Stimulated activated CD8-positive, alpha-beta memory T cell treated with anti-CD3 and anti-CD28 coated beads, Interleukin-2, amount 100 ng/mL, for 1 hour (primary cell): ENCODE measurements at places on chromosomes 1 and 21.

- DNase-seq, result no peak
Measured at GRCh38 chr1:7579016-7579415, 192.1 kb upstream of the VAMP3 start.

GRCh38 chr1:201317551-201317950 lies 34.2 kb downstream of the PKP1 start:
- no peak for DNase-seq

DNA sequence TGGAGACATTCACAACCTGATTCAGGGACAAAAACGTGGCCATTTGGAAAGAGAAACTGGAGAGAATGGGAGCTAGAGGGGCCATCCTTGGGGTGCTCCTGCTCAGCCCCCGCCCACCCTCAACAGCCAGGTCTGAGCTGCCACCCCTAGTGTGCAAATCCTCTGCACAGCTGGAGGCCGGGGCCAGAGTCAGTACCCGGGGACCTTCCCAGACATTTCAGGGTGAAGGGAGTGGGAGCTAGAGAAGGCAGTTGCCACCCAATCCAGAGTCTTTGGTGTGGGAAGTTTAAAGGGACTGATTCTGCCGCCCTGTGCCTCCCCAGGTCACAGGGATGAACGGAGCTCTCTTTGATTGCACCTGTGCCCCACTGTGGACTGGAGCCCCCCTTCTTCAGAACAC lies 397.4 kb downstream of the MATN1 start:
- no peak for DNase-seq

GRCh38 chr1:193701759-193702158 lies 515.3 kb upstream of the B3GALT2 start:
- DNase-seq, result no peak

DNA sequence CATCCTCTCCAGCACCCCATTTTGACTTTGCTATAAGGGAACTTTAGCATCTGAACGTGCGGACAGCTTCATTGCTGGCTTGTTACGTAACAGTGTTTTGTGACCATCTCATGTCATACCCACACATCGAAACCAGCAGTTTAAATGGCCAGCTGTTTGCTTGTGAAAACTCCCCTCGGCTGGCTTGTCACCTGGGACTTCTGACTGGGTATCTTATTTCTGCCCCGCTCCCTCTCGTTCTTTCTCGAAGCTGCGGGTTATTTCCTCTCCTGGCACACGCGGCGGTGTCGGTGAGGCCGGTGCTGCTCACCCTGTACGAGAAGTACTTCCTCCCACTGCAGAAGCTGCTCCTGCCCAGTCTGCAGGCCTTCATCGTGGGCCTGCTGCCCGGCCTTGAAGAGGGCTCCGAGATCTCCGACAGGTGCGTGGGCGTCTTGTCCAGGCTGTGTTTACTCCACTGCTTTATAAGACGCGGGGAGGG lies 43.5 kb downstream of the DOP1B start:
- DNase-seq, result no peak

DNA sequence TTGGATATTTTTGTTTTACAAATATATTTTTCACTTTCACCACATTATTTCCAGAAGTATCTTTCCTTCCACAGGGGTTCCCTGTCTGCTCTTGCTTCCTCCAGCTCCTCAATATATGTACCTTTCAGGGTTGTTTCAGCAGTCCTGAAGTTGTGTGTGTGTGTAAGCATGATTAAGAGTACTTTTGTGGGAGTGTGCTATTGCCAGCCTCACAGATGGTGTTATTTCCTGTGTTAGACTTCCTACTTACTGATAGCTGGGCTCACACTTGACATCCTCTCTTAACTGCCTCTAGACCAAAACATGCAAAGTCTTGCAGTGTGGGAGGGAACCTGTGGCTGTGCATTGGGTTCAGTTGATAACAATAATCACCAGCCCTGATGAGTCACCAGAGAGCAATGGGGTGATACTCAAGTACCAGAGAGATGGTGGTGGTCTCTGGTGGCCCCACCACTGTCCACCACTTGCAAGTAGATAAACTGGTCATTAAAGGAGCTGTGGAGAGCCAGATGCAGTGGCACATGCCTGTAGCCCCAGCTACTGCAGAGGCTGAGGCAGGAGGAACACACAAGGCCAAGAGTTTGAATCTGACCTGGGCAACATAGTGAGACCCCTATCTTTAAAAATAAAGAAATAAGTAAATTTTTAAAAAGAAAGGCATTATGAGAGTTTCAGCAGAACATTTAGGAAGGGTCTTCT lies 126.7 kb downstream of the NR5A2 start:
- DNase-seq, result no peak

- DNase-seq, result no peak
Measured at GRCh38 chr1:46030876-46031660, 101.4 kb downstream of the PIK3R3 start.

GRCh38 chr1:27569088-27569460 lies 34.9 kb downstream of the AHDC1 start:
- no peak for DNase-seq

GRCh38 chr1:40339420-40340323 lies 22.6 kb upstream of the COL9A2 start:
- no peak for DNase-seq

DNA sequence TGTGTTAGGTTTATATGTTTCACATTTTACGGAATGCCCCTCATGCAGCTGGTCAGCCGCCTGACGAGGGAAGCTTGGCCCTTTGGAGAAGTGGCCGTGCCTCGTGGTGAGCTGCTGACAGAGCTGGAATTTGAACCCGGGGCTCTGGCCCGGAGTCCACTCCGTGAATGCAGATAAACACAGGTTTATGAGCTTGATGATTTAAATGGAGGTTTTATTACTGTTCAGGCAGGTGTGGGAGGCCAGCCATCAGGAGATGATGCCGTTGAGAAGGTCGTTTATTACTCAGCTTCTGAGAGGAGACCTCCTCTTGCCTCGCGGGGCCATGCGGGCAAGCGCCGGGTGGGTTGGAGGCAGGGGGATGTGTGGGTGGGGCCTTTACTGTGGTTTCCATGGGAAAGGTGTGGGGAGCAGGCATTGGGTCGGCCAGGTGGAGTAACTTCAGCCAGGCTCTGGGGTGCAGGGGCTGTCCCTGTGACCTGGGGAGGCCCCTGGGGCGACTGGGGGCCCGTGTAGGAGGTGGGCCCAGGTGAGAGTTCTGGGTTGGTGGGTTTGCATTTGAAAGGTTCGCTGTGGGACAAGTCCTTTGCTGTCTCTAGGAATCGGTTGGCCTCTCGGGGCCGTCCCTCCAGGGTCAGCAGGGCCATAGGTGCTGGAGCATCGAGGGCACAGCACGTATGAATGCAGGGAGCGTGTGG lies 22.0 kb downstream of the PRKCZ start:
- DNase-seq, result no peak

DNA sequence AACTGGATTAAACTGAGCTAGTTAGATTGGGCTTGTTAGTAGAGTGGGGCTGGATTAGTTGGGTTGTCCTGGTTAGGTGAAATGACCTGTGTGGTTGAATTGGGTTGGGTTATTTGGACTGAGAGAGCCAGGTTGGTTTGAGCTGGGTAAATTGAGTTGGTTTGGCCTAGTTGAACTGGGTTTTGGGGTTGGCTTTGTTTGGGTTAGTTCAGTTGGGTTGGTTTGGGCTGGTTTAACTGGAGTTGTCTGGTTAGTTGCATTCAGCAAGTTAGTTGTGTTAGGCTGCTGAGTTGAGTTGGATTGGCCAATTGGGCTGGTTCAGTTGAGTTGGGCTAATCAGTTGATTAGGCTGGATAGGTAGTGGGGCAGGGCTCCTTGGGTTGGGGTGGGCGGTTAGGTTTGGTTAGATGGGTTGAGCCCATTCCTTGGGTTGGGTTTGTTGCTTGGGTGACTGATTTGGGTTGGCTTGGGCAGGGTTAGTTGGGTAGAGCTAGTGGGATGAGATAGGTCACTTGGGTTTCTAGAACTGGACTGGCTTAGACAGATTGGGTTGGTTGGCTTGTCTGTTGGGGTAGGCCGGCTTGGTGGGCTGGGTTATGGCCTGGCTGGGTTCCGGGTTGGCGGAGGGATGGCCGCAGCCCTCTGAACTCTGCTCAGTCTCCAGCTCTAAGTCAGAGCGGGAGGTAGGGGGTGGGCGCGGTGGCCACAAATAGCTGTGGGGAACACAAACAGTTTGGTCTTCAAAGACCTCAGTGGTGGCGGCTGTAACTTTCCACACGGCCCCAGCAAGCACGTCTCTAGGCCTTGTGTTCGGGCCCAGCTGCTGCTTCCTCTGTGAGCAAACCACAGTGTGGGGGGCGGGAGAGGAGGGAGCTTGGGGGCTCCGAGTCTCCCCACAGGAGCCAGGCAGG lies 67.2 kb upstream of the RUNX3 start:
- peak; percentile 32 for DNase-seq

DNA sequence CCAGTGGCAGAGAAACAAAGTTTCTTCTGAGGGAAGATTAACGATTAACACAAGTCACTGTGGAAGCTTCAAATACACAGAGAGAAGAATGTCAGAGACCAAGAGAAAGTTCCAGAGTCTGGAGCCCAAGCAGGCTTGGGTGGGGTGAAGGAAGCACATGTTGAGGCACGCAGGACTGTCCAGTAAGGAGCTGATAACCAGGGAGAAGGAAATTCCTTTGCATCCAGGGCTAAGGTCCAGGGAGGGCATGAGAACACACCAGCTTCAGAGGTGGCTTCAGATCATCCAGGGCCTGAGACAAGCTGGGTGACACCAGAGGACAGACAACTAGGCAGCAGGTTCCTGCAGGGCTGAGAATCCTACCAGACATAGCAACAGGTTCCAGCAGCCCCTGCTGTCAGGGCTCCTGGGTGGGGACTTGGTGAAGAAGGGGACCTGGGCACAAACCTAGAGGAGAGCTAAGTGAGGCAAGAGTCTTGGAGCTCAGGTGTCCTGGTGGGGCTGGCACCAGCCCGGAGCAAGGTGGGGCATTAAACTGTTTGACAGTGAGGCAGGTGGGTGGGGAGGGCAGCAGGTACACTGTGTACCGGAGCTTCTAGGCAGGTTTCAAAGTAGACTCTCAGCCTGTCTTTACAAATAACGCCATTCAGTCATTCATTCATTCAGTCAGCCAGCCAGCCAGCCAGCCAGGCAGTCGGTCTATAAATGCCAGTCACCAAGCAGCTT lies 2.6 kb upstream of the SPRR1A start:
- DNase-seq, result no peak
